Stimulated activated CD4-positive, alpha-beta T cell treated with anti-CD3 and anti-CD28 coated beads, TNF-alpha, amount 100 ng/mL, for 24 hours (primary cell): ENCODE measurements at places on chromosomes 7 and 10.
A peak's percentile ranks its signal among the peaks of the same experiment; 100 is the strongest.

- peak; percentile 77 for DNase-seq
These were observed 34.0 kb downstream of the DNAJB12 start for GRCh38 chr10:72320676-72321247.

DNA sequence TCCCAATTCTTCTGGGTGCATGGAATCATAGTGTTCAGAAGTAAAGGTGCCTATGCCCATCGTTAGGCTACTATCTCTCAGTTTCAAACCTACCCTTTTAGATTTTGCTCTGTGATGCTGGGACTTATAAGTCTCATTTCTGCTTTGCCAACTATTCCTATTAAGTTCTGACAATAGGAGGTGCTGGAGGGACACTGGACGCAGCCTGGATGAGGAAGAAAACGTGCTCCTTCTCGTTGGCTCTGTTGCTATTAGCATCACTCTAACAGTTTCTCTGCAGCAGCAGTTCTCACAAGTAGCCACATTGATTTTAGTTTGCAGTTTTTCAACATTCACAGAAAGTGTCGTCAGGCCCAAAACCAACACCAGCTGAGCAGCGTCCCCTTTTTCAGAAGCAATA is 72.4 kb downstream of the ABCC2 start:
- DNase-seq: no peak

GRCh38 chr7:131544449-131545301 is 11.8 kb downstream of the PODXL start:
- DNase-seq: no peak

DNA sequence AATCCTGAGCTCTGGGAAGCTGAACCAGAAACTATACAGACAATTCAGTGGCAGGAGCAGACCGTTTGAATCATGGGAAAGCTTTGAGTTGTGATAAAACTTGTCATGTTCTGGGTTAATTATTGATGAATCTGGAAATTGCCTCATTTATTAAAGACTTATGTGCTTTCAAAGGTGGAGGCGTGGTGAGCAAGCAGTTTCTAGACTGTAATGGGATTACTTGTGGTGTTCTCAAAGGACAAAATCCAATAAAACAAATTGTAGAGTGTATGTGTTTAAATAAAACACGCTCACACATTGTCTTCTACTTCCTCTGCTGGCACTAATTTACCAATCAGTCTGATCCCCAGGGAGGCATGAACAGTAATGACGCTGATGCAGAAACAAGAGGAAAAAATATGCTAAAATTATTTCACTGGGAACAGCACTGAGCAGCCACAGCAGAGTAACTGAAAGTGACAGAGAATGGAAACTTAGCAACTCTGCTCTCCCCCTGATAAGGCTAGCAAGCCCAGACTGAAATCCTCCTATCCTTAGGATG is 25.1 kb downstream of the PARD3 start:
- DNase-seq: no peak

GRCh38 chr10:29648114-29648982 is 13.6 kb upstream of the SVIL start:
- DNase-seq: no peak

DNA sequence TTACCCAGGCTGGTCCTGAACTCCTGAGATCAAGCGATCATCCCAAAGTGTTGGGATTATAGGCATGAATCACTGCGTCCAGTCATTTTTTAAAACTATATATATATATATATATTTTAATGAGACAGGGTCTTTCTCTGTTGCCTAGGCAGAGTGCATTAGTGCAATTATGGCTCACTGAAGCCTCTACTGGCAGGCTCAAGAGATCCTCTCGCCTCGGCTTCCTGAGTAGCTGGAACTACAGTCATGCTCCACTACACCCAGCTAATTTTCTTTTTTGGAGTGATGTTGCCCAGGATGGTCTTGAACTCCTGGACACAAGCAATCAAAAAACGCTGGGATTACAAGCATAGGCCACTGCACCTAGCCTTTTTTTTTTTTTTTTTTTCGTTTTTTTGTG is 55.3 kb upstream of the KAT6B start:
- no peak for DNase-seq

- DNase-seq: no peak
These were observed 23.6 kb upstream of the SRI start for GRCh38 chr7:88243345-88243909.

GRCh38 chr7:154587792-154588191 is 415.1 kb downstream of the PAXIP1 start:
- DNase-seq: no peak
